ENCODE measurements at places on chromosomes 11 and 22.

GRCh38 chr11:14253421-14253820, 105.6 kb downstream of the RRAS2 start:
- DNase-seq: no peak

- DNase-seq: peak; percentile 14
These were observed 37.3 kb upstream of the TECTA start for GRCh38 chr11:121063728-121064127.

DNA sequence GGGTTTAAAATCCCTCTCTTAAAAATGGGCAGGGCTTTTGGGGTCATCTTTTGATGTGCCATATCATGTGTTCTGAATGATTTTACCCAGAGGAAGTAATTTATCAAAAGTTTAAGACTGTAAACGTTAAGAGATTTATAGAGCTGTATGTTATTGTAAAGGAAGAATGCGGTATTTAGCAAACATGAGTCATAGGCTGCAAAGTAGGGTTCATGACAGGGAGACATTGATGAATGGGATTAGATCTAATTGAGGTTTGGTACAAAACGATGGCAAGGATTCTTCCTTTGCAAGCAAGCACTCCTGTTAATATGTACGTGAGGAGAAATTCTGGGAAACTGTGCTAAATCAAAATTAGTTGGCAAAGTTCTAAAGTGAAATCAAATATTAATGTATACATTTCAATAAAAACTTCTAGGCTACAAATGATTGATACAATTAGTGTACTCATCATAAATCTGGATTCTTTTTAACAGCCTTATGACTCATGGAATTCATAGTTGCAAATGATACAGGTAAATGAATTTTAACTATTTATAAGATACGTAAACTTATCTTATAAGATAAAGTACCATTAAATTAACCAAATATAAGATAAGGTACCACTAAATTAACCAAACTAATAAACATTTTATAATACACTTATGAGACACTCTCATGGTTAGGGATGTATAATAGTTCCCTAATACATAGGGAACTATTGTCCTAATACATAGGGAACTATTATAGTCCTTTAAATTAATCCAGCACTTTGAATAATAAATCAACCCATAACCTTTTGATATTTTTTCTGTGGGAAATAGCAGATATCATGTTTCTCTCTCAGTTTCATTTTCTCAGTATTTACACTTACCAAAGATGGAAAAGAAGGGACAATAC, 58.4 kb downstream of the KIF18A start:
- DNase-seq: peak; percentile 5

DNA sequence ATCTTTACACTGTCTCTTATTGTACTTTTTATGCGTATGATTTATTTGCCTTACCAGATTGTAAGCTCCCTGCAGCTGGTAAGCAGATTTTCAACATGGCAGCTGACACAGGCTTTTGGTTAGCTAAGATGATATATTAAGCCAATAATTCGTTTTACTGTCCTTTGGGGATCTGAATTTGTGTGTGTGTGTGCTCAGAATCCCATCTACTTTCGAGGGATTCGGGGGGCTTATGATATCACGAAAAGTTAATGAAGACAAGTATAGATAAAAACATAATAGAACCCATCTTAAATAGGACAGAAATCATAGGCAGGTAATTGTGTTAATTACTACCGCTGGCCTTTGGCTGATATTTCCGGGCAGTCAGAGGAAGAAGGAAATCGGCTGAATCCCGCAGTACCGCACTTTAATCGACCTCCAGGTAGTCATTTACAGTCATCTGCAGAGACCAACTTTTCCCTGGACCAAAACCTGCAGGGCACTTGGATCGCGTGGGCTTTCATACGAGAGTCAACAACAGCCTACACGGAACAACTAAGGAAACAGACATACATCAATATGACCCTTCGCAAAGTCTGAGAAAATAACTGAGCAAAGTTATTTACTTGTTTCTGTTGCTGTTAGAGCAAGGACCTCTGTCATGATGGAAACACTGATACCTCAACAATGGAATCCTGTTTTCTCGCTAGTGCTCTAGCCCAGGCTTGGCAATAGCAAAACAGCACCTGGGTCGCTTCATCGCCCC, 802 bp downstream of the KBTBD3 start:
- DNase-seq: peak; percentile 75

DNA sequence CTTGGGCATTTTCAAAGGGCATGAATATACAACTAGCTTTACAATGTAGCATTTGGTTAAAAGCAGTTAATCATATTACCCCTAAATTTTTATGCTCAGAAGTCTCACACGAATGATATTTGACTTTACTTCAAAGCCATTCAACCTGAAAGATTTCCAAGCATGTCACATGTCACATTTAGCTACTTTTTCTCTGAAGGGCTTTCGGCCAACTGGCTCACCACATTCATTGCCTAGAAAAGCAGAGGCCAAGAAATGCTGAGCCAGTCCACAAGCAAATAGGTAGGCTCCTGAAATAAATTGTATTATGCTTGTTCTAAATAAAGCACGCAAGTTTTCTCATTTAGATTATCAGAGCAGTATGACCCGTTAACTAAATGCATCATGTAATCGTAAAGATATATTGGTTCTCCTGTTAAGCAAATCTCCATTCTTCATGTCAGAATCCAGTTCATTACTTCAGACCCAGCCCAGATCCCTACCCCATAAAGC, 30.6 kb downstream of the PAX6 start:
- no peak for DNase-seq

- DNase-seq: no peak
These were observed 55.4 kb downstream of the CDON start for GRCh38 chr11:126007238-126007637.

- DNase-seq: peak; percentile 66
These were observed 95.0 kb downstream of the SWAP70 start for GRCh38 chr11:9758637-9759518.

DNA sequence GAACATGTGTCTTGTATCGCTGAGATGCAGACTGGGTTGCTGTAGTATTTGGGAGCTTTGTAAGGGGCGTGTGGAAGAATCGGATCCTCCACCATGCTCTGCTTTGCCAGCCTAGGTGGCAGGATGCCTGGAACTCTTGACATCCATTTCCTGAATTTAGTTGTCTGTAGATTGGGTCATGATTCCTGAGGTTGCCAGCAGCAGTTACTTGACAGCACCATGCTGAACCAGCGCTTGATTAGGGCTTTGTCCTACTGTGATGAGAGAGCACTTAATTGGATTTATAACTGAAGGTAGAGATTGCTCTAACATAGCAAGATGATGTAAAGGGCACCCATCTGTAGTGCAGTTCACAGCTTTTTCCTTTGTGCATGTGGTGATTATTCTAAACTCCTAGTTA, 75.6 kb upstream of the HORMAD2 start:
- DNase-seq: peak; percentile 90

GRCh38 chr11:21635394-21636145, 557.3 kb upstream of the ANO5 start:
- DNase-seq: no peak

GRCh38 chr11:2673871-2674471, 25.8 kb downstream of the KCNQ1OT1 start:
- no peak for DNase-seq

DNA sequence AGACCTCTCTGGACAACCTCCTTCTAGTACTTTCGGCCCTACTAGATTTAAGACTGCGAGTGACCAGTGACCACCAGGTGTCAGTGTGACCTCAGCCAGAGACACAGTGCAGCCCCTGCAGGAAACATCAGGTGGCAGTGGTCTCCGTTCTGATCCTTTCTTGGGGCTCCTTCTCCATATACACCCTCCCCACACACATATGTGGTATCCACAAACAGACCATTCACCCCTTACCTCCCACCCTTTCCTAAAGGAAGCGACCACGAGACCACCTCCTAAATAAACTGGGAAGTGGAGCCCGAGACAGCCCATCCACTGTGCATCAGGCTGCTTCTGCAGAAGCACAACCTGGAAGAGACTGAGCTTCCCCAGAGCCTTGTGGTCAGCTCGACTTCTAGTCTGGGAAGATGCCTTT, 38.5 kb upstream of the CYP2D6 start:
- peak; percentile 69 for DNase-seq

DNA sequence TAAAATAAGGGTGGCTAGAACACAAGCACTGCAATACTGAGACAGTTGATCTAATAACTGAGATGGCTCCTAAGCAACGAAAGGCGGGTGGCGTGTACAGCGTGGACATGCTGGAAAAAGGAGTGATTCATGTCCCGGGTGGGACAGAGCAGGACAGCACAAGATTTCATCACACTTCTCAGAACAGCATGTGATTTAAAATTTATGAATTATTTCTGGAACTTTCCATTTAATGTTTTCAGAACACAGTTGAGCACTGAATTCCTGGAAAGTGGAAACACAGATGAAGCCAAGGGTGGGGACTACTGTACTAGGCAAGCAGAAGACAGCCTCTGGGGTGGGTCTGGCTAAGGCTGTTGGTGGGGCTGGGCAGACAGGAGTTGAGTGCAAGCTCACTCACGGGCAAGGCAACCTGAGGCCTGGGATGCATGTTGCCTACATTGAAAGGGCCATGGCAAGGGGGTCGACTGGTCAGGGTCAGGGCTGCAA, 165.6 kb upstream of the DDI1 start:
- no peak for DNase-seq

Measured in NCI-H82 (cell line).